Upper lobe of left lung (tissue), 6 donors: ENCODE measurements at places on chromosomes 12 and 14. TPM values are rescaled to one million over a fixed set of nuclear protein-coding genes. Genes with fewer than 3 reads are reported as not detected.

- DNase-seq = no peak
Measured at GRCh38 chr14:95993768-95994592, 45.2 kb upstream of the C14orf132 start.

DNA sequence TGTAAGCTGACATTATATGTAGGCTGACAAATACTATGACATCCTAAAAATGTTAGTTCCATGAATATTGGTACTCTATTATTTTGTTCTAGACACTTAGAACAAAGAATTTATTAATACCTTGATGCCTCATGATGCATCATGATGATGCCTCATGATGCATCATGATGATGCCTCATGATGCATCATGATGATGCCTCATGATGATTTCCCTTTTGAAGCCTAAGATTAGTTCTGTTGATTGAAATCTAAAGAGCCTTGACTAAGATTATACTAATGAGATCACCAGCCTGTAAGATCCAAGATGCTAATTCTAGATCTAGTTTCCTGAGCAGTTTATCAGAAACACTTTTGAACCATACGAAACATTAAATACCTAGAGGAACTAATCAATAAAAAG, 4.6 kb upstream of the CEP128 start:
- no peak for DNase-seq

- no peak for DNase-seq
Measured at GRCh38 chr12:130396667-130397066, 59.0 kb downstream of the PIWIL1 start.

- DNase-seq = no peak
Measured at GRCh38 chr12:29781705-29782266, 2.0 kb downstream of the TMTC1 start.

- DNase-seq = no peak
Measured at GRCh38 chr14:51595881-51596455, 55.7 kb upstream of the FRMD6 start.

DNA sequence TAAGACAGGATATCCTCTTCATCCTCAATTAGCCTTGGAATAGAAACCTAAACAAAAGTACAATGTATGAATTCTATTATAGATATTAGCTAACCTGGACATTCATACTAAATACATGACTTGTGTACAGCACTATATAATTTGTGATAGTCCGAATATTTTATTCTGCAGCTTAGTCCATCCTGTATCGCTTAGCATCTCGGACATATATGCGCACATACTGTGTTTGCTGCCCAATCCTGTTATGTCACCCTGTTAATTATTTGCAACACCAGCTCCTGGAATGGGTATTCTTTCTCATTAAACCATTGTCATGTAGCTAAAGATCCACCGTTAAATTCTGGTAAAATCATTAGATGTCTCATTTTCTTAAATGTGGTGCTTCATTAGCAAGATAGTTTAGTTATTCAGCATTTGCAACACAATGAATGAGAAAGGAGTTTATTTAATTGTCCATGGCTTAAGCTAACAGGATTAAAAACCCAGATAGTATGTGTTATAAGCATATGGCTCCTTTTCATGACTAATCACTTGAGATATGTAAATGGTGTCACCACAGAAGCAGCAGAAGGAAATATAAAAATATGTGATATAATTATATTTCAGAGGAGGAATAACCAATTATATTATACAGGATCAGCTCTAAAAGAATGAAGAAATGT, 156.0 kb upstream of the ARHGAP5 start:
- DNase-seq = no peak

- DNase-seq = no peak
Measured at GRCh38 chr12:206746-207440, 7.1 kb downstream of the SLC6A12 start.

DNA sequence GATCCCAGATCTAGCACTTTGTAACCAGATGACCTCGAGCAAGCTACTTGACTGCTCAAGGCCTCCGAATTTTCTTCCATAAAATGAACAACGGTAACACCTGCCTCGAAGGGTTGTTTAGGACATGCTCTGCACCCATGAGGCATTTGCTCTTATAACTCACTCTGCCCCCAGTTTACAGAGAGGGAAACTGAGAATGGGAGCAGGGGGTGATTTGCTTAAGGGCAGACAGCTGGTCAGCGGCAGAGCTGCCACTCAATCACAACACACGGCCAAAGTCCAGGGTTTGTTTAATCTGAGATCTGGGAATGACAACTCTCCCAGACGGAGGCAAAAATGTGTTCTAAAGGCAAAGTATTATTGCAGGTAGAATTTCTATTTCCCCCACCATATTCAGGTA, 156.3 kb downstream of the RIMBP2 start:
- no peak for DNase-seq

DNA sequence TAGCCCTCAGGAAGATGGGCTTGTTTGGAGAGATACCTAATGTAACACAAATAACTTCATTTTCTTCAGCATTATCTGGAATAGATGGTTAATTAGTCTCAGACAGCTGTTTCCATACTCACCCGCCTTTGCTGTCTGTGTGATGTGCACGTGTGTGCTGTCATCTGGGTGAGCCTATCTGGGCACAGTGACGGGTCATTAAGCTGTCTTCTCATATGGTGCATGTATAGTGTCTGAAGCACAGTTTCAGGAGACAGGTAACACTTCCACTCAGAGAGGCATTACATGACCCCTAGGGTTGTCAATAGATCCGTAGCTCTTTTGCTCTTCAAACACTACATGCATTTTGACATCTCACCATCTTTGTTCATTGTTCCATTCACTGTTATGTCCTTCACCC, 493.3 kb downstream of the APAF1 start:
- no peak for DNase-seq

DNA sequence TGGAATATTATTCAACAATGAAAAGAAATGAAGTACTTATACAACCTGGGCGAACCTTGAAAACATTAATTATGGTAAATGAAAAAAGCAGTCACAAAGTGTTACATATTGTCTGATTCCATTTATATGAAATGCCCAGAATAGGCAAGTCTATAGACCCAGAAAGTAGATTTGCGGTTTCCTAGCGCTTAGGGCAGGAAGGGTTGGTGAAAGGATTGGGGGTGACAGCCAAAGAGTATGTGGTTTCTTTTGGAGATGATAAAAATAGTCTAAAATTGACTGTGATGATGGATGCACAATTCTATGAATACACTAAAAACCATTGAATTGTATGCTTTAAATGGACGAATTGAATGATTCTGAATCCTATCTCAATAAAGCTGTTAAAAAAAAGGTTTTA, 55.8 kb downstream of the RESF1 start:
- no peak for DNase-seq

GRCh38 chr14:65676361-65677014, 264.0 kb downstream of the FUT8 start:
- DNase-seq = no peak

DNA sequence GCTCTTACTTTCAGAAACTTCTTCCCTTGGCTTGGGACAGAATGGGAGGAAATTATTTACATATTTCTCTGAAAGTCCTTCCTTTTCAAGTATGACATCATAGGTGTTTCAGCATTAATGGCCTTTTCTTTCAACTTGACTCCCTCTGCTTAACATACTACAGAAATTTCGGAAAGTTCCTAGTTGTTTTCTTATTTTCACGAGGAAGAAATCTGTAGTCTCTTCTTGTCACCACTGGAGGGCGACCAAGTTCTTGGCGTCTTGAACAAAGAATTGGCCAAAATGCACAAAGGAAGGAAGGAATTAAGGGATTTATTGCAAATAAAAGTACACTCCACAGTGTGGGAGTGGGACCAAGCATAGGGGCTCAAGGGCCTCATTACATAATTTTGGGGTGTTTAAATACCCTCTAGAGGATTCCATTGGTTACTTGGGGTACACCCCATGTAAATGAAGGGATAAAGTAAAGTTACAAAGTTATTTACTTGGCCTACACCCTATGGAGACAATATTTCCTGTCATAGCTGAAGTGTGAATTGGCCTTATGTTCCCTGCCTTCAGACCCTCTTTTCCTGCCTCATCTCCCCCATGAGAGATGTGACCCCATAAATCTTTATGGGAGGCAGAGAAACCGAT, 70.4 kb downstream of the RPL10L start:
- no peak for DNase-seq

GRCh38 chr12:2234091-2234490, 181.3 kb downstream of the CACNA1C start:
- no peak for DNase-seq

GRCh38 chr12:17104801-17105200, 498.8 kb upstream of the LMO3 start:
- no peak for DNase-seq

Gene OLR1
- 163 TPM for total RNA-seq

Gene AQP6
- 0.06 TPM for total RNA-seq

Gene SPTB
- 3.0 TPM for total RNA-seq

Gene TSPAN19
- total RNA-seq = not detected

Gene ASPG
- total RNA-seq = 7.4 TPM

Gene ABCB9
- 2.1 TPM for total RNA-seq

Gene E2F7
- total RNA-seq = 0.91 TPM

Gene HEBP1
- total RNA-seq = 70.9 TPM

Gene YARS2
- total RNA-seq = 11.4 TPM
